ENCODE measurements at places on chromosomes 2 and 18. TPM values are rescaled to one million over a fixed set of nuclear protein-coding genes. Genes with fewer than 3 reads are reported as not detected.

DNA sequence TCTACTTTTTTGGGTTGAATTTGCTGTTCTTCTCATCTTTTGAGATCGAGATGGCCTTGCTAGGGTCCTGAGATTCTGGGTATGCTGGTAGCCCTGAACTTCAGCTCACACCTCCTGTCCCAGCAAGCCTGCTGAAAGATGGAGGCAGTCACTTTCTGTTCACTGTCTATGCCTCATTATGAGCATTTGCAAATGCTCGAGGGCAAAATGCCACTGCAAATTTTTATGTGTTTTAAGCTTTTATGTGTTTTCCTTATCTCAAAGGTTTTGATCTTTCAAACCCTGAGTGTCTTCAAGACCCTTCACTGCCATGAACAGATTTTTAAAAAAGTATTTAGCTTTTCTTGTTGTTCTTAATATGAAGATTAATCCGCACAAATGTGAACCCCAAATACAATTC, 766.7 kb upstream of the HS6ST1 start:
- DNase-seq: no peak

GRCh38 chr2:187542123-187542522, 12.1 kb downstream of the TFPI start:
- no peak for DNase-seq

DNA sequence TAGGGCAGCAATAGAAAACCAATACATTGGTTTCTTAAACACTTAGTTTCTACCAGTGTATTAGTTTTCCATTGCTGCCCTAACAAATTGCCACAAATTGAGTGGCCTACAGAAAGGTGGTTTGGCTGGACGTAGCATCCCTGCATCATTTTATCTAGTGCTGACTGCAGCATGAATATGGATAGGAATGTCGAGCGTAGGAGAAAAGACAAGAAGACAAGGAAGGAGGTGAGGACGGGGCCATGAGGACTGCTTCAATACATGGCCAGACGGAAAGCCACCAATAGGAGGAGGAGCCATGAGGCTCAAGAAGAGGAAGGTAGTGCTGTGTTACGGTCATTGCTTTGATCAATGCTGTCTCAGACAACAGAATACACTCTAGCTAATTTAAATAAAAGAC, 154.5 kb upstream of the NDUFV2 start:
- DNase-seq: no peak

DNA sequence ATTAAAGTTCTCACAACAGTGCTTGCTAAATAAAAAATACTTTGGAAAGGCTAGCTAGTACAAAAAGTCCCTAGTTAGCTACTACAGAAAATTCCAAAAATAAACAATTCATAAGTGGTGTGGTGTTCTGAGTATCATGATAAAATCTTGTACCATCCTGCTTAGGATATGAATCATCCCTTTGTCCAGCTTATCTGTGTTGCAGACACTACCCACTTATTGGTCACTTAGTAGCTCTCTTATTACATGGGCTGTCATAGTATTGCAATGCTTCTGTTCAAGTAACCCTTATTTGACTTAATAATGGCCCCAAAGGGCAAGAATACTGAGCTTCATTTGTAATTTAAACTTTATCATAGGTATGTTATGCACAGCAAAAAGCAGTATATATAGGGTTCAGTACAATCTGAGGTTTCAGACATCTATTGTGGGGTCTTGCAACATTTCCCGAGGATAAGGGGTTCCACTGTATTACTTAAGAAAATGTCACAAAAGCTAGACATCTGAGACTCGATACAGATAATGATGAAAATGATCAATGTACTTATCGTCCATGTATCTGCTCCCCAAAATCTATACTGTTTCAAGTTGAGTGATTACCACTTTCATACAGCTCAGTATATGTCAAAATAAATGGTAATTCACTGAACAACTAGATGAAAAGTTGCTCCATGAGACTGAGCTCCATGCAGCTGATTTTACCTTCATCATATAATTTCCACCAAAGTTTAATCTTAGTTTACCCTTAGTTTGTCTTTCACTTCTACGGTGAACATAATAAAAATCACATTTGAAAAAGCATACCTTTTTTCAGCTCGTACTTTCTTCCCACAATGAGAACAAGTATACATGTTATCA, 93.8 kb downstream of the C2orf74 start:
- DNase-seq: no peak

DNA sequence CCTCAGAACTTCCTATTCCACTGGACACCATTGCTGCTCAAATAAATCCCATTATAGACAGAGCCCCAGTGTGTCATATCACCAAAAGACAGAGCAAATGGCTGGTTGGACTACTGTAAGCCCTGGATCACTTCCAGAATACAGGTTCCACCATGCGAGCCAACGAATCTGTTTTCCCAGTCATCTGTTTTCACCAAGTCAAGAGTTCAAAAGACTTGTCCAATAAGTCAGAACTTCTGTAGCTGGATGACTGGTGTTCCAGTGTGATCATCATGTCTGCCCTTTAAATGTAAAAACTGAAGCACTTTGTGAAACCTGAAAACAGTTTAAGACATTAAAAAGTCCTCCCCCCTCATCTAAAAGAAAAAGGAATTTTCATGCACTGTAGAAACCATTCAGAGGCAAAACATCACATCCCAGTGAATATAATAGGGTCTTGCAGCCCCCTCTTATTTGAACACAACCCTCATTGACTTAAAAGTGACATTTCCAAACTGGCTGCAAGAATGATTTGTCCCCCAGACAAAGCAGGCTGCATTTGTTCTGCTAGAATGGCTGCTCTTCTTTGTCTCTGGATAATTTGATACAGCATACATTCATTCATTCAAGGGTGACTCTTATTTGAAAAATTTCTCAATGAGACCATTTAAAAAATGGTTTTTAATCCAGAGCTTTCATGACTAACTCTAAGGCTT, 64.6 kb upstream of the TANC1 start:
- no peak for DNase-seq

DNA sequence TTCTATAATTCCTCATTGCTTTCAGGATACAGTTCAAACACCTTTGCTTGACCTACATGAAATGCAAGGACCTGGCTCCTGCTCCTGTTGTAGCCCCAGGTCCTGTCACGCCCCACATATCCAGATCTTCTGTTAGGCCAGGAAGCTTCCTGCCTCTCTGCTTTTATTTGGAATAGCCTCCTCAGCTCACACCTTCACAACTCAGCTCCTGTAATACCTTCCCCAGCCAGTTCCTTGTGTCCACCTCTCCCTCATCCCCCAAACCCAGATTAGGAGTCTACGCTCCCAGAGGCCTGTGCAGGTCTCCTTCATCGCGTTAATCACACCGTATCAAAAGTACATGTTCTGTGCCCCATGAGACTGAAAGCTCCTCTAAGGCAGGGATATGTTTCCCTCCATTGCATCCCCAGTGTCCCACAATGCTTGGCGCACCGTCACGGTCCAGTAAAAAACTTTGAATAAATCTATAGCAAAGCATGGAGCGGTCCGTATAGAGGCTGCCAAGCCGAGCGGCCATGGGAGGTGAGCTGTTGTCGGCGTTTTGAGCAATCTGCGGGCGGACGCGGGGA, 371 bp downstream of the MDH1B start:
- DNase-seq: no peak

GRCh38 chr2:240023792-240024191, 1.4 kb downstream of the NDUFA10 start:
- DNase-seq: no peak

GRCh38 chr2:95174031-95174542, 8.5 kb downstream of the ZNF2 start:
- DNase-seq: no peak

DNA sequence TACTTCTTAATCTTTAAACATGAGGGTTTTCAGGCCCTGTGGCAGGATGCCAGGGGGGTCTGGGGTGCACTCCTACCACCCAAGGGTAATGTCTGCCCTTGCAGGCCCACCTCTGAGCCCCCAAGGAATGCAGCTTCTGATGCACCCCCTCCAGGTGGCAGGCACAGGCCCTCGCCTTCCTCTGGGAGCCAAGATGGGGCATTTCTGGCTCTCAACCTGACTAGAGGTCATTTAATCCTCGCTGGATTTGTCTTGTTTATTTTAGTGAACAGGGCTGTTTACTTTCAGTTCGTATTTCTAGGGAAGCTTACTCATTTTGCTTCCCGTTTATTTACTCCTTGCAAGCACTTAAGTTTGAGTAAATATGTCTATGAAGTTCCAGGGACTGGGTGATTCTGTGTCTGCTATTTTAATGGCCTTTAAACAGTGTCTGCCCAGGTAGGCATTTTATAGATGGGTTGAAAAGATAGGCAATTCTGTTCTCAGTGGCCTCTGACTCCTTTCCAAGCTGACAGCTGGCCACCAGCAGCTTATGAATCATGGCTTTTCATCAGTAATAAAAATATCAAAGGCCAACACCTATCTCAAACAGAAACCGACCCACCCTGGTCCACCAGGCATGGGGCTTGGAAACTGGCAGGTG, 11.1 kb upstream of the DNPEP start:
- DNase-seq: peak; percentile 69

- no peak for DNase-seq
These were observed 750.8 kb upstream of the ID2 start for GRCh38 chr2:7930800-7931635.

DNA sequence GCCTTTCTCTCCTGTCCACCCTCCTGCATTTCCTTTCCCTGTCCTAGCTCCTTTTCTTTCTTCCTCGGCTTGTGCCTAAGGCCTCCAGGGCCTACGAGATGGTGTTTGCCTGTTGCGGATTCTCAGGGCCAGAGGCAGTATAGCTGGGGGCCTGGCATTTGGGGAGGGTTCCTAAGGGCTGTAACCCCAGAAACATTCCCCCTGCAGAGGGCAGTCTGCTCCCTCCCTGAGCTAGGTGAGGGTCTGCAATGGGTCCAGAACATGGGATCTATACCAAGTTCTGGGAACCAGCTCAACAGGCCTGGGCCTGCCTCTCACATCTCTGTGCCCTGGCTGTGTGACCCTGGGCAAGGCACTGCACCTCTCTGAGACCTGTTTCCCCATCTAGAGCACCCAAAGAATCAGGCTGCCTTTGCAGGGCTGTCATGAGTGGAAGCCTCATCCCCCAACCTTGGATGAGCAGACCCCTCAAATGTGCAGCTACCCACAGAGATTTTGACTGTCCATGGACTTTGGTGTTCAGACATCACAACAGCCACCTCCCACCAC, 97.5 kb downstream of the GLI2 start:
- no peak for DNase-seq

DNA sequence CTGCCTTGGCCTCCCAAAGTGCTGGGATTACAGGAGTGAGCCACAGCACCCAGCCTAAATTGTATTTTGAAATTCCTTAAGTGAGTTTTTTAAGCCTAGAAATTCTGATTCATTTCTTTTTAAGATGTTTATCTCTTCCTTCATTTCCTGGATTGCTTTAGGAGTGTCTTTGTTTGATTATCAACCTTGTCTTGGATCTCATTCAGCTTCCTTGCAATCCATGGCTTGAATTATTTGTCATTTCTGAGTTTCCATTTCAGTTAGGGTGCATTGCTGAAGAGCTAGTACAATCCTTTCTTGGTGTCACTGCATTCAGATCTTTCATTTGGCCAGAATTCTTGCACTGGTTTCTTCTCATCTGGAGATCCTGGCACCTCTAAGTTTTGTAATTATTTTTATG, 606.4 kb upstream of the ZNF804A start:
- DNase-seq: no peak

GRCh38 chr2:114384441-114384840, 58.0 kb upstream of the DPP10 start:
- DNase-seq: no peak

DNA sequence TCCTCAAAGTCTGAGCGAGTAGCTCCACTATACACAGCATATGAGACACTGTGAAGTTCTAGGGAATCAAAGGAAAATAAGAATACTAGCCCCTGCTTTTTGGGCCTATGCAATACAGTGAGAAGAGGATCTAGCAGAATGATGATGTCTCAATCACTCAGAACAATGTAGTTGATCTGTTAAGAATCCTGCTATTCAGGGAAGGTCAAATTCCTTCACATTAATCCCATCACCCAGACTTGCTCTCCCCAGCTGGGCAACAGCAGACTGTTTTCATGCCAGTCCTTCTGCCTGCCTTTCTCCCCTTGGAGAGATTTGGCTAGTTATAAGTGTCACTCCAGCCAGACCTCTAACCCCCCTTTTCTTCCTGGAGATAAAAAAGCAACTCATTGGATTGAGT, 230.0 kb upstream of the EPHA4 start:
- DNase-seq: no peak

PUS10 gene
- 1.3 TPM for total RNA-seq

VIL1 gene
- 247 TPM for total RNA-seq

SFTPB gene
- not detected for total RNA-seq

KATNAL2 gene
- total RNA-seq: not detected

HOXD9 gene
- total RNA-seq: not detected

UPP2 gene
- not detected for total RNA-seq
